ENCODE measurements at places on chromosomes 5 and 9. TPM values are rescaled to one million over a fixed set of nuclear protein-coding genes. Genes with fewer than 3 reads are reported as not detected.

The LRRC19 gene
- polyA plus RNA-seq: not detected

- DNase-seq: no peak
- H3K27ac ChIP-seq: no peak overlapping the region
- no peak overlapping the region for H3K4me3 ChIP-seq
- no peaks in the 10 kb centered on the region for H3K4me1 ChIP-seq
- no peaks in the 10 kb centered on the region for H3K36me3 ChIP-seq
- H3K27me3 ChIP-seq: no peaks in the 10 kb centered on the region
Measured at GRCh38 chr5:43730832-43731342, 127.9 kb downstream of the NNT start.

DNA sequence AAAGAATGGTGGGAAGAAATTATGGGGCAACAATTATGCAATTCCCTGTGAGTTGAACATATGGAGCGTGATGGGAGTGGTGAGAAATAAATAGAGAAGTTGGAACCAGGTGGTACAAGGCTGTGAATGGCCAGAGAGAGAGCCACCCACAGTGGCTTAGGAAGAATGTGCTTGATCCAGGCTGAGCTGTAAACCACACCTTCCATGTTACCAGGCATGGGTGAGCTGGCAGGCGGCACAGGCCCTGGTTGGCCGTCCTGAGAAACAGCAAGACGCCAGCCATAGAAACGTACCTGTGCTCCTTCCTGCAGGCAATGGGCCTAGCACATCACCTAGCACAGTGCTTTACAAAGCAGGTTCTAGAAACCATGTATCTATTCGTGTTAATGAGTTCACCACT, 74.3 kb downstream of the EPB41L4B start:
- DNase-seq: no peak
- H3K4me1 ChIP-seq: peaks cover 7% of the 10 kb centered on the region
- no peak overlapping the region for H3K4me3 ChIP-seq
- H3K36me3 ChIP-seq: peaks cover 1% of the 10 kb centered on the region
- no peak overlapping the region for H3K27ac ChIP-seq
- no peaks in the 10 kb centered on the region for H3K27me3 ChIP-seq

GRCh38 chr9:79387101-79387835, 184.5 kb upstream of the TLE4 start:
- DNase-seq: no peak
- no peak overlapping the region for H3K27ac ChIP-seq
- H3K4me3 ChIP-seq: no peak overlapping the region
- peaks cover 21% of the 10 kb centered on the region for H3K4me1 ChIP-seq

DNA sequence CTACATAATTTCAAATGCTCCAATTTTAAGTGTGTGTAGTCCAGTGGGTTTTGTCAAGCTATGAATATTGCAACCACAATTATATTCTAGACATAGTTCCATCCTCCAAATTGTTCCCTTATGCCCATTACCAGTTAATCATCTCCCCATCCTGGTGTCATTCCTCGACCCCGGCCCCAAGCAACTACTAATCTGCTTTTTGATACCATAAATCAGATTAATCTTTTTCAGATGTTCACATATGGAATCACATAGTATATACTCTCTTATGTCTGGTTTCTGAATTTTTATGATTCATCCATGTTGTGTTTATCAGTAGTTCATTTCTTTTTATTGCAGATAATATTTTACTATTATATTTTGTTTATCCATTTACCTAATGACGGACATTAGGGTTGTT, 148.4 kb upstream of the RORB start:
- no peak for DNase-seq
- no peaks in the 10 kb centered on the region for H3K27me3 ChIP-seq
- H3K4me3 ChIP-seq: no peak overlapping the region
- H3K27ac ChIP-seq: no peak overlapping the region
- no peaks in the 10 kb centered on the region for H3K36me3 ChIP-seq
- H3K4me1 ChIP-seq: no peaks in the 10 kb centered on the region

DNA sequence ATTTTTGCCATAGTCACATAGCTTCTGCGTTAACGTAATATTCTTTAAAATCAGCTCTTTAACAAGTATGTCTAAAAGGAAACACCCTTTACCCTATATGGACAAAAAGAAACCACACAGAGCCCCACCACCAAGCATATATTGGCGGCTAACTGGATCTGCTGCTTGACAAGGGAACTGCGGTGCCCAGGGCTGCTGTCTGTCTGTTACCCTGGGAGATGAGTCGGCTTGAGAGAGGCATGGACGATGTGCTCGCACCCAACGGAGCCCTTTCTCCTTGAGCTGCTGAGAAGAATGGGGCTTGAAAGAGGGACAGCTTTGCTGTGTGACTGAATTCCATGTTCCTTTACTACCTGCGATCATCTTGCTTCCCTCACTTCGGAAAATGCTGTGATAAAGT, 158.6 kb upstream of the SHB start:
- H3K36me3 ChIP-seq: no peaks in the 10 kb centered on the region
- H3K27ac ChIP-seq: no peak overlapping the region
- no peak for DNase-seq

All from keratinocyte (primary cell).